ENCODE measurements at places on chromosomes 3 and 15.

- DNase-seq = no peak
These were observed 970 bp downstream of the BBX start for GRCh38 chr3:107523539-107524325.

- DNase-seq = no peak
These were observed 5.3 kb downstream of the EIF4A2 start for GRCh38 chr3:186788482-186789370.

- peak; percentile 36 for DNase-seq
These were observed 116.3 kb downstream of the CLSTN2 start for GRCh38 chr3:140051019-140051957.

DNA sequence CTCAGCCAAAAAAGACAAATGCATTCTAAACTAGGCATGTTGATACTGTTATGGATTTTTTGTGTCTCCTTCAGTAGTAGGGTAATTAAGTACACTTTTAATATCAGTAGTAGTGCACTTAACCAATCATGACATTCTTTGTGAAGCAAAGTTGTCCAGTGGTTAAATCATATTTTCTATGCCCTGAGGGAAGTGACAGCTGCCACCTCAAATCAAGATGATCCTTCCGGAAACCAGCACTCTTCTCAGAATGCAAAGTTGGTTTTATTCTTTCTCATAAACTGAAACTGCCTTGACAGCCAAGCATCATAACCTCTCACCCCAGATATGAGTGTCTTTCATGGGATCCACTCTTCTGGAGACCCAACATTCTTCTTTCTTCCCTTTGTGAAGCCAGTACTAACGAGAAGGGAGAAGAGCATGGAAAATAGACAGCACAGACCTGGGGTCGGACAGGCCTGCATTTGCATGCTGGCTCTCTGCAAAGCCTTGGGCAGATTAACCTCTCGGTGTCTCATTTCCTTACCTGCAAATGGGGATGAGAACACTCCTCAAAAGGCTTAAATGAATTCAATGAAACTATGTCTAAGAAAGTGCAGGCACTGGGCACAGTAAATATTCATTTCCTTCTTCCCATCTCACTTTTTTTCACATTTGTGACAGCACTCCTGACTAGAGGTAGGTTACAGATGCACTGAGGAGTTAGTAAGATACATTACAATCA, 13.2 kb downstream of the AAGAB start:
- no peak for DNase-seq

- DNase-seq = peak; percentile 50
These were observed 111.1 kb downstream of the TPRA1 start for GRCh38 chr3:127479449-127479848.

- DNase-seq = no peak
These were observed 433.6 kb upstream of the DPH6 start for GRCh38 chr15:35979608-35980007.

- DNase-seq = no peak
These were observed 26.7 kb downstream of the PIK3CA start for GRCh38 chr3:179174898-179175297.

GRCh38 chr3:3639078-3639477, 160.2 kb upstream of the LRRN1 start:
- DNase-seq = no peak

- DNase-seq = no peak
These were observed 30.4 kb downstream of the VGLL4 start for GRCh38 chr3:11613319-11613718.

DNA sequence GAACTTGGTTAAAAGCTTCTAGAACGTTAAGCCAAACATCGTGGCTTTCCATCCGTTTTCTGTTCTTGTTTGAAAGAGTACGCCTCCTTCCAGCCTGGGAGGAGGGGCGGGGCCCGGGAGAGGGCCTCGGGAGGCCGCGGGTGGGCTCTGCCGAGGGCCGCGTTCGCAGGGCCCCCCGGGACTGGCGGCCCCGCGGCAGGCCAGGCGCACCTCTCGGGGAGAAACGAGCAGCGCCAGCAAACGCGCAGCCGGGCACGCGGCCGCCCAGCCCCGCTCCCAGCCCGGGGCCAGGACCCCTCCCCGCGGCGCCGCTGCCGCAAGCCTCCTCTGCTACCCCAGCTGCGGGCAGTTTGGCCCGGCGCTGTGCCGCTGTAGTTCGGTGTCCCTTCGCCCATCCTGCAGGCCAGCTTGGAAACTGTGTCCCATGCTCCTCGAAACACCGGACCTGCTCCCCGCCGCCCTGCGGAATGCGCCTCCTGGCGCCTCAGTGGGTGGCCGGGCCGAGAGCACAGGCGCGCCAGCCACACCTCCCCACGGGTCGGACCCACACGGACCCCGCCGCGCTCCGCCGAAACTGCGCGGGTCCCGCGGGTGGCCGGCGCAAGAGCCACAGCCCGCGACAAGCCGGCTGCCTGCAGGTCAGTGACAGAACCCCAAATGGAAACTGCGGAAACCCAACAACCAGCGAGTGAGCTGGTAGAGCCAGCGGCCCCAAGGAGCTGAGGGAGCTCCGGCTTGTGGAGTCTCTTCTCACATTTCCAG, 2.3 kb downstream of the OCA2 start:
- DNase-seq = peak; percentile 36

Measured in glutamatergic neuron (in vitro differentiated cells).